ENCODE measurements at places on chromosomes 16 and 17.

- peak; percentile 42 for DNase-seq
Measured at GRCh38 chr16:75420987-75421819, 12.1 kb downstream of the CFDP1 start.

- no peak for DNase-seq
Measured at GRCh38 chr16:15963307-15963910, 14.0 kb downstream of the ABCC1 start.

GRCh38 chr17:34619687-34620217, 40.4 kb downstream of the TMEM132E start:
- no peak for DNase-seq

DNA sequence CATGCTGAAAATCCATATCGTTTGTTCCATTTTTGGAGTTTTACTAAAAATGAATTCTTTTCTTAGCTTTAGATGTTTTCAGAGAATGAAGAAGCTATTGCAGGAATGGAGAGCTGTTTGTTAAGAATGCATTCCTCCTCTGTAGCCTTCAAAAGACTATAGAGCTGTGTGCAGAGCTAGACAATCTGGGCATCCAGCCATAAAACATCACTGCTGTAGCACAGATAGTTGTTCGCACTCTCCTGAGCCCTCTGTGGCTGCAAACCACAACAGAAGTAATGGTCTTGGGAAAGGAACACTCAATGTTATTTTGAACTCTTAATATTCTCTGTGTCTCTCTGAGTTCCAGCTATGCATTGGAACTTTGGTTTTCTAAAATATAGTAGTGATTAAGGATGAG, 4.9 kb downstream of the TNRC6C start:
- DNase-seq: peak; percentile 19

- no peak for DNase-seq
Measured at GRCh38 chr16:4894276-4895150, 42.4 kb downstream of the PPL start.

DNA sequence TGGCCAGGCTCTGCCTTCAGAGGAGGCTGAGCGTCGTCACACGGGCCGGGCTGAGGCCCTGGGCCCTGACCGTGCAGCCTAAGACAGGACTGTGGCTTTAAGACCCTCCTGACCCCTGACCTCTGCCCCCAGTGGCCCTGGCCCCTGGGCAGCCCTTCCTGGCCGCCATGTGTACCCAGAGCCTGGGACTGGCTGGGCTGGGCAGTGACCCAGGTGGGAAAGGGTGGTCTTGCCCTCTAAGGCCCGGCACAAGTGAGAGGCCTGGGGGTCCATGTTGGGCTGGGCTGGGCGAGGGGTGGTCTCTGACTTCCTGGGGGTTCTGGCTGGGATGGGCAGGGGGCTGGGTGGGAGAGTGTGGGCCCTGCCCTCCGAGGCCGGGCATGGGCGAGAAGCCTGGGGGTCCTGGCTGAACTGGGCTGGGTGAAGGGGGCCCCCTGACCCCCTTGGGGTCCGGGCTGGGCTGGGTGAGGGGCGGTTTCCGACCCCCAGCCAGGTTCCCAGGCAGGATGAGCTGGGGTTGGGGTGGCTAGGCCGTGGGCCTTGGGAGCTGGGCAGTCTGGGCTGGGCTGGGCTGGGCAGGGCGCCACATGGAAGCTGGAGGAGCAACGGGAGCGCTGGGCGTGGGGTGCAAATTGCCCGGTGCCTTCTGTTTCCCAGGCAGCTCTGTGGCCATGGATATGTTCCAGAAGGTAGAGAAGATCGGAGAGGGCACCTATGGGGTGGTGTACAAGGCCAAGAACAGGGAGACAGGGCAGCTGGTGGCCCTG, at the start of gene CDK3:
Gene CDK3 (plus strand): TSS at position 101 of the 767 bp plus-strand sequence. CDS start 571 bp downstream, at position 672.
- DNase-seq: no peak

GRCh38 chr17:80289616-80290015, 29.0 kb downstream of the RNF213 start:
- no peak for DNase-seq

GRCh38 chr17:7884581-7885366, 3.8 kb upstream of the CHD3 start:
- DNase-seq: peak; percentile 36

DNA sequence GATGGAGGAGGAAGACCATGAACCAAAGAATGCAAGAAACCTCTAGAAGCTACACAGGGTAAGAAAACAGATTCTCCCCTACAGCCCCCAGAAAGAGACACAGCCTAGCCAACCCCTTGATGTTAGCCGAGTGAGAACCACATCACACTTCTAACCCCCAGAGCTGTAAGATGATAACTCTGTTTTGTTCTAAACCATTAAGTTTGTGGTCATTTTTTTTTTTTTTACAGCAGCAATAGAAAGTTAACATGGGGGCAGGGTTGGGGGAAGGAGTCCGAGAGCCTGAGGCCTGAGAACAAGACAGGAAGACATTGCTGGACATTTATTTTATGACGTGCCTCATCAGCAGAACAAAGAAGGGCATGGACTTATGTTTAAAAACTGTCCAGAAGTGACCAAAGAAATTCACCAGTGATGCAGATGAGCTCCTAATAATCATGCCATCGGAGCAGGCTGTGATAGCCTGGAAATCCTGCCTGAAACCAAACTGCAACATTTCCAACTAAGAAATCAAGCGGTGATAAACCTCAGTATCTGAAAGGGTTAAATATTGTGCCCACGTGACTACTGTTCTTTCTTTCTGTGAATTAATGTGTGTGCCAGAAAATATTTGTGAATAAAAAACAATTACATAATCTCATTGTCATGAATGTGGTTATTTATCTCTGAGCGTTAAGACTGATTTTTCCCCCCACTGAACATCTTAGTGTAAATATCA, 1.1 kb downstream of the ABCA9 start:
- no peak for DNase-seq

DNA sequence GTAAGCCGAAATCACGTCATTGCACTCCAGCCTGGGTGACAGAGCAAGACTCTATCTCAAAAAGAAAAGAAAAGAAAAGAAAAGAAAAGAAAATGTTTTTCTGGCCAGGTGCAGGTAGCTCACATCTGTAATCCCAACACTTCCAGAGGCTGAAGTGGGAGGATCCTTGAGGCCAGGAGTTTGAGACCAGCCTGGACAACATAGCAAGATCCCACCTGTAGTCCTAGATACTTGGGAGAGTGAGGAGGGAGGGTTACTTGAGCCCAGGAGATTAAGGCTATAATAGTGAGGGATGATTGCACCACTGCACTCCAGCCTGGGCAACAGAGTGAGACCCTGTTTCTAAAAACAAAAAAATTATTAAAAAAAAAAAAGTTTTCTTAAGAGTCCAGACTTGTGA, 2.5 kb upstream of the ATP5MC1 start:
- no peak for DNase-seq

- no peak for DNase-seq
Measured at GRCh38 chr16:23137818-23138217, 11.4 kb downstream of the USP31 start.

GRCh38 chr17:65472666-65473309, 88.7 kb downstream of the AXIN2 start:
- DNase-seq: no peak

Measured in activated T-cell treated with anti-CD3 and anti-CD28 coated beads, Interleukin-2, amount 50 U/mL, for 72 hours (primary cell).